Stimulated activated CD8-positive, alpha-beta memory T cell treated with anti-CD3 and anti-CD28 coated beads, Interleukin-15, amount 100 ng/mL, for 24 hours (primary cell): ENCODE measurements at places on chromosomes 5 and 9.

GRCh38 chr5:362189-362588 is 40.7 kb downstream of the AHRR start:
- no peak for DNase-seq

DNA sequence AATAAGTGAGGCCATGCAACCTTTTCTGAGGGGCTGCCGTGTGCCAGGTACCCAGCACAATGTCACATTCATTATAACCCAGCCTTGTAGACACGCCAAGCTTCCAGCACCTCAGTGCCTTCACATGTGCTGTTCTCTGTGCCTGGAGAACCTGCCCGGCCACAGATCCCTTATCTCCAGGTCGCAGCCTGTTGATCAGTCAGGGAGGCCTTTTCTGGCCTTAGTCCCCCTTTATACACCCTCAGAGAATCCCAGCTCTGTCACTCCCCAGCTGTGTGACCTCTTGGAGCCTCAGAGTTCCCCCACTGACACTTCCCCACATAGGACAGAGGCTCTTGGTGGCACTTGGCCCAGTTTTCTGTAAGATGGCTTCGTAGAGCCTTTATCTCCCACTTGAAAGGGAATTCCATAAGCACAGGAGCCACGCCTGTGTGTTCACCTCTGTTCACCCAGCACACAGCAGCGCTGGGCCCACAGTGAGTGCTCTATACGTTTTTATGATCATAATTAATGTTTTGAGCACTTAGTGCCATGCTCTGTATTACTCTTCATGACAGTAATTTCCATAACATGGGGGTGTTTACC is 38.7 kb downstream of the NEURL1B start:
- no peak for DNase-seq

GRCh38 chr5:108989761-108990392 is 242.2 kb downstream of the FER start:
- DNase-seq, result no peak

DNA sequence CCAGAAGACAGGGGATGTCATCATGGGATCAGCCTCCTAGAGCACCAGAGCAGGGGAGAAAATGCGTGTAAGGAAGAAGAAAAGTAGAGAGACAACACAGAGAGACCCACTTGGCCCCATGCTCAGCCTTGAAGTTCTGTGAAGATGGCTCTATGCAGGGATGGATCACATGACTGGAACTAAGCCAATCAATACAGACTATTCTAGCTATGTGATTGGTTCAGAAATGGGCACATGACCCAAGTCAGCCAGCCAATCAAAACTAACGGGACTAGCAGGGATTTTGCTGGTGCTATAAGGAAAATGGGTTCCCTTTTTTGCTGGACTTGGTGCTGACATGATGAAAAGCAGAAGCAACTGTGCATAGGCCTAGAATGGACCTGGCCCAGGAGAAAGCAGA is 173.0 kb upstream of the TBC1D2 start:
- DNase-seq, result no peak

DNA sequence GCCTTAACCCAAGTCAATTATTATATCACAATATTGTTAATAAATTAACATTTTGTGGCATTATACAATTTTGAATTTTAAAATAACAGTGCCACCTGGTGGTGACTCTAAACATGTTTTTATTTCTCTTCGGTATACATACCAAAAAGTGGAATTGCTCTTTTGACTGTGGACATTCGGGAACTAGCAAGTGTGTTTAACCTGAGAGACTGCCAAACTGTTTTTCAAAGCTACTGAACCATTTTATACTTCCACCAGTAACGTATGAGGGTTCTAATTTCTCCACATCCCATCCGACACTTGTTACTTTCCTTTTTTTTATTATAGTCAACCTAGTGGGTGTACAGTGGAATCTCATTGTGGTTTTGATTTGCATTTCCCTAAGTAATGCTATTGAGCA is 18.3 kb upstream of the HSDL2 start:
- DNase-seq, result no peak

GRCh38 chr5:12016159-12016746 is 112.0 kb upstream of the CTNND2 start:
- DNase-seq, result no peak

- no peak for DNase-seq
Measured at GRCh38 chr9:13364271-13365000, 84.9 kb upstream of the MPDZ start.

- no peak for DNase-seq
Measured at GRCh38 chr5:110736753-110737152, 2.1 kb upstream of the SLC25A46 start.

DNA sequence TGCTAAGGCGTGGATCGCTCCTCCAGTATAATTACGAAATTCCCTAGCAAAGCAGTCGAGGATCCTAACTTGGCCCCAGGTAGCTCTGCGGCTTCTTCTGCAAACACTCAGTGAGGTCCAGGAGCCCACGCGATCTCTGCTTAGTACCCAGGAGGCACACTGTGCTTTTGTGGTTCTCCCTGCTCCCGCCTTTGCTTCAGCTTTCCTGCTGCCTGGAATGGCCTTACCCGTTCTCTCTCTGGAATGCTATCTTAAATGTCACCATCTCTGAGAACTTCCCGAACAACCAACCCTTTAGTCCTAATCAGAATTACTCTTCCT is 639 bp downstream of the INVS start:
- DNase-seq, result no peak

GRCh38 chr9:27467486-27467885 is 56.6 kb upstream of the IFNK start:
- DNase-seq, result no peak

DNA sequence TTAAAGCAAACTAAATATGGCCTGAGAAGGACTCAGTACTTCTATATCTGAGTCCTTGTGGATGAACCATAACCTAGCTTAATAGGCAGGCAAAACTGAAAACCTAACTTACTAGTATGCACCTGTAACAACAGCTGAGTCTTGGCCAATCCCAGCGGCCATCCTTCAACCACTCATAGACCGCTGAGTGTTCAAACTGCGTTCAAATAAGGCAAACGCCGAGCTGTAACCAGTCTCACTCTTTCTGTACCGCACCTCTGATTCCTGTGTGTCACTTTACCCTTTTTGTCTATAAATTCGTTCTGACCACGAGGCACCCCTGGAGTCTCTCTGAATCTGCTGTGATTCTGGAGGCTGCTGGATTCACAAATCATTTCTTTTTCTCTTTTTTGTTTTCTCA is 170.5 kb downstream of the COL23A1 start:
- no peak for DNase-seq
